ENCODE measurements at places on chromosomes 5 and 9.

DNA sequence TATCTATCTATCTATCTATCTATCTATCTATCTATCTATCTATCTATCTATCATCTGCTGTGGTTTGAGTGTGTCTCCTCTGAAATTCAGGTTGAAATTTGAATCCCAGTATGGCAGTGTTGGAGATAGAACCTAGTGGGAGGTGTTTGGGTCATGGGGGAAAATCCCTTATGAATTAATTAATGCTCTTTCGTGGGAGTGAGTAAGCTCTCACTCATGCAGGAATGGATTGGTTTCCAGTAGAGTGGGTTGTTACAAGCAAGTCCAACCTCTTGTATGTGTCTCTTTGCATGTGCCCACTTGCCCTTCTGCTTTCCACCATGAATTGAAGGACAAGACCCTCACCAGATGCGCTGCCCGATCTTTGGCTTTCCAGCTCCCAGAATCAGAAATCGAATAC is 113.0 kb downstream of the ANXA1 start:
- no peak for DNase-seq

DNA sequence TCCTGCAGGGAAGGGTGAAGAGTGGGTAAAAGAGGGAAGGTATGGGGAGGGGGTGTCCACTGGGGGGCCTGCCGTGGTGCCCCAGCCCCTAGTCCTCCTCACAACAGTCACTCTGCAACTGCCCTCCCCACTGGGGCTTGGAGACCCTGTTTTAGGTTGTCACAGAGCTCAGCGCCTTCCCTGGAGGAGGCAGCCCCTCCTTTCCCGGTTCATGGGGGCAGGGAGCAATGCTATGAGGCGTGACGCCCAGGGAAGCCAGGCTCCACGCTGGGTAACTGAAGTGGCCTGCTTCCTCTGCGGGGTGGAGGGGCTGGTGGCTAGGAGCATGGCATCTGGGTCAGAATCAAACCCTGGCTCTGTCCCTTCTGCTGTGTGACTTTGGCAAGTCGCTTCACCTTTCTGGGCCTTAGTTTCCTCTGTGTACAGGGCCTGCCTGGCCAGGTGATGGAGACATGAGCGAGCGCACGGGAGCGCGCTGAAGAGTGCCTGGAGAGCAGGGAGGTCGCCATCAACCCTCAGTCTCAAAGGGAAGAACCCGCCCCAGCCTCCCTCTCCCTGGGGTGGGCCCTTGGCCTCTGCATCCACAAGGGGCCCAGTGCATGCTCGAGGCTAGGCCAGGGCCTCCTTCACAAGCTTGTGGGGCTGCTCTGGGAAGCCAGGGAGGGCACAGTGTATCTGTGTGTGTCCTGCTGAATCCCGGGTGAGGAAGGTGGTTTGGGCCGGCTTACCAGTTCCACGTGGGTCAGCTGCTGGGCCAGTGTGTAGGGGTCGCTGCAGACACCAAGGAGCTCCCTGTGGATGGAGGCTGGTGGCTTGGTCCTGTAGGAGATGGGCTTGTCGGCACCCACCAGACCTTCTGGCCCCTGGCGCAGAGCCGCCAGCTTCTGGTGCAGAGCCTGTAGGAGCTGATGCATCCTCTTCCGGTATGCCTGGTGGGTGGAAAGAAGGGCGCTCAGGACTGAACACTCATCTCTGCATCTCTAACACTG is 56.4 kb upstream of the RNF130 start:
- no peak for DNase-seq

GRCh38 chr5:101929628-101930027 is 366.5 kb downstream of the SLCO4C1 start:
- DNase-seq: no peak

GRCh38 chr5:116497631-116498030 is 77.0 kb downstream of the SEMA6A start:
- peak; percentile 18 for DNase-seq

DNA sequence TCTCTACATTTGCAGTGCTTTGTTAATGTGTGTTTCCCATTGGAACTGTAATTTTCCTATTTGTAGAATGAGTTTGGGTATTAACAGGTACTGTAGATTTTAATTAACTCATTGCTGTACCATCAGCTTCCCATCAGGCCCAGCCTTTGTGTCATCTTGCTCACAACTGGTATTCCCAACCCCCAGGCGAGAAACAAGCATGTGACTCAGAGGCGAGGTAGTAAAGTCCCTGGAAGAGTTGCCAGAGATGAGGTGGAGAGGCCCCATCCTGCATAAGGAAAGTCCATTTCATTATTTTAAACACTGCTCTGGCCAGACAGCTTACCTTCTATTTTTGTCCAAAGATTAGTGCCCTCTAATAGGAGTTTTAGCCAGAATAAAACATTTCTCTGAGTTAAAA is 29.9 kb downstream of the ADCY2 start:
- no peak for DNase-seq

GRCh38 chr5:74641735-74642542 is 1.4 kb upstream of the ENC1 start:
- DNase-seq: peak; percentile 88

GRCh38 chr9:128007566-128008138 is 26.9 kb upstream of the EEIG1 start:
- DNase-seq: peak; percentile 96

DNA sequence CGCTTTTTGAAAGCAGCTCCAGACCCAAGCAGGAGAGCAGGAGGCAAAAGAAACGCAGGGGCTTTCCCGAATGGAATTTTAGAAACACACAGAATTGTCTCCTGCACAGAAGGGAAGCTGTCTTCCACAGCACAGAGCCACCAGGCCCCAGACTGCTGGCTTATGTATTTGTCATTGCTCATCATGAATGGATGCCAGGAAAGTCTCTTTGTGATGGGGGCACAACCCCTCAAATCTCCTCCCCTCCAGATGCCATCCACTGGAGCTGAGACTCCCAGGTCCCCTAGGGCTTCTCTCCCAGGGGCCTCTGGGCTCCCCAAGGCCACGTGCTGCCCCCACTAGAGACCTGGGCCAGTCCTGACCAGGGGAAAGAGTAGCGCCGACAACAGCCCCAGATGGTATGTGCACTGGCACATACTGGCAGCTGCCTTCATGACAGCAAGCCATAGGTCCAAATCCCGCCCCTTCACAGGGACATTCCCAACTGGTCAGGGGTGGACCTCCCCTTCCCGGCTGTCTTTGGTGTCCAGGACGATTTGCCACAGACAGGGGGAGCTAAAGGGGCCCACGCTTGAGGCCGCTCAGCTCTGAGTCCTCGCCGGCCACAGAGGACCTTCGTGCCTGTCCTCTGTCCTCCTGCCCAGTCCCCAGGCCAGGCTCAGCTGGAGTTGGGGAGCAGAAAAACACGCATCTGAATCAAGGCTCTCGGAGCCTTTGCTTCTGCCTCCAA is 127.8 kb downstream of the KCNIP1 start:
- peak; percentile 19 for DNase-seq

- DNase-seq: no peak
Observed at GRCh38 chr5:20949636-20950035, 961.6 kb upstream of the CDH18 start.

DNA sequence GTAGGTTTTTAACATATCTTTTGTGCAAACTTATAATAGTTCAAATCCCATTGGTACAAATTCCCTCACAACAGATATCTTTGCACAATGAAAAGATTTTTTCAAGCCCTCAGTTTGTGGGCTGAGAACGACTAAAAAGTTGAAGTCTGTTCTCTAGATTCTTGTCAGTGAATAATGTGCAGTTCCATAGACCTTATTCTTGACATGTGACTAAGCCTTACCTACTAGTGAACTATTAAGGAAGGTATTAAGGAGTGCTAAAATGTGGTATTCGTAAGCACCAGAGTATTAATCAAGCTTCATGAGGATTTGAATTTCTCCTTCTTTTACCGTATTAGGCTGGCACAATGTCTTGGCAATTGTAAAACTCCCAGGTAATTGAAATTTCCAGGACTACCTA is 205.6 kb upstream of the DMRTA1 start:
- no peak for DNase-seq

DNA sequence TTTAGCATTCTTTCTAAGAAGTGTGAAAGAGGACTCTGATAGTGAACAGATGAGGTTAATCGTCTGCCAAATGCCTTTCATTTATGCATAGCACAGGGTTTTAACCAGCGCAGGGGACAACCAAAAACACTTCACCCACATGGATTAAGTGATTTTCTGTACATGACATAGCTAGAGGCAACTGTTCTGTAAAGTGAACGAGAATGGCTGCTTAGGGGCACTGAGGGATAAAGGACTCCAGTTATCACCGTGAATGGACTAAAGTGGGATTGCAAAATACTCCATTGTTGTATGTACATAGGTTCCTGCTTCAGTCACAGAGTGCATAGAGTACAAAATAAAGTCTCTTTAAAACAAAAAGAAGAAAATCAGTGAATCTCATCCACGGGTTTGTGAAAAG is 456.8 kb downstream of the DMAC1 start:
- DNase-seq: no peak

Data from DMS53 (cell line).